Liver (tissue), 10 donors: ENCODE measurements at places on chromosomes 6 and 20. TPM values are rescaled to one million over a fixed set of nuclear protein-coding genes. Genes with fewer than 3 reads are reported as not detected.

- no peak for DNase-seq
These were observed 280.0 kb downstream of the BMP7 start for GRCh38 chr20:56986476-56986875.

TFAP2C gene
- not detected for total RNA-seq

- DNase-seq = no peak
These were observed 228.9 kb downstream of the HIVEP2 start for GRCh38 chr6:142716097-142716496.

SEMG1 gene
- total RNA-seq = not detected

- no peak for DNase-seq
These were observed 99.9 kb downstream of the NFATC2 start for GRCh38 chr20:51442602-51443001.

DNA sequence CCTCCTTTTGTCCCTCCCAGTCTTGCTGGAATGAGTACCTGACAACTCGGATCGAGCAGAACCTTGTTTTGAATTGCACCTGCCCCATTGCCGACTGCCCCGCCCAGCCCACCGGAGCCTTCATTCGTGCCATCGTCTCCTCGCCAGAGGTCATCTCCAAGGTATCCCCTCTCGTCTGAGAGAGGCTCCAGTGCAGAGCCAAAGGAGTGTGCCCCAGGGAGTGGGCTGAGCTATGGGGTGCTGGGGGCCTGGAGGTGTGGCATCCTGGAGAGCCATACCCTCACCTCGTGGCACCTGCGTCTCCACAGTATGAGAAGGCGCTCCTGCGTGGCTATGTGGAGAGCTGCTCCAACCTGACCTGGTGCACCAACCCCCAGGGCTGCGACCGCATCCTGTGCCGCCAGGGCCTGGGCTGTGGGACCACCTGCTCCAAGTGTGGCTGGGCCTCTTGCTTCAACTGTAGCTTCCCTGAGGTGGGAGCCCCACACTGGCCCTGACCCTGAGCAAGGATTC lies 8.8 kb downstream of the DNPH1 start:
- DNase-seq = no peak

GRCh38 chr6:14540810-14541540 lies 423.4 kb downstream of the CD83 start:
- DNase-seq = no peak

GRCh38 chr6:77373955-77374354 lies 89.3 kb downstream of the HTR1B start:
- no peak for DNase-seq

TAF11 gene
- total RNA-seq = 16.0 TPM

DNA sequence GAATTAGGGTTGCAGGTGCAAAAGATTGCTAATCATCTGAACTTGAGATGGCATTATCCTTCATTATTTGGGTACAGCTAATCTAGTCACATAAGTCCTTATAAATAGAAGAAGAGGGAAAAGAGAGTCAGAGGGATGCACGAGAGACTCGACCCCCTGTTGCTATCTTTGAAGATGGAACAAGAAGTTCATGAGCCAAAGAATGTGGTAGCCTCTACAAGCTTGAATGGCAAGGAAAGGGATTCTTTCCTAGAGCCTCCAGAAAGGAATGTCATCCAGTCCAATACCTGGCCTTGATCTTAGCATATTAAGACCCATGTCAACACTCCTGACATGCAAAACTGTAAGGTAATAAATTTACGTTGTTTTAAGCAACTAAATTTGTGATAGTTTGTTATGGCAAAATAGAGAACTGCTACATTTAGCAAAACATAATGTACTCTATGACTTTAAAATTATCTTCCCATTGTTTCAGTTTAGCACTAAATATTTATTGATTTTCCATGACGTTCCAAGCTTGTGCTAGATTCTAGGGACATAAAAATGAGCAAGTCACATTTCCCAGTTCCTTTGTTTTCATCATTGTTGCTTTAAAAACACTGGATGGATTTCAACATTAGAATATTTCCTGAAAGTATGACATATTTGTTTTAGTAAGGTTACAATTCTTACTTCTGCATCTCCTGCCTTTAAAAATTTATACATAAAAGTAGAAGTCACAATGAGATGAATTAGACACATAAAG lies 12.7 kb downstream of the MANEA start:
- no peak for DNase-seq

GRCh38 chr6:18070486-18070885 lies 52.0 kb downstream of the NHLRC1 start:
- no peak for DNase-seq

- DNase-seq = no peak
These were observed 7.8 kb downstream of the UBE3D start for GRCh38 chr6:83057705-83058321.

PBOV1 gene
- total RNA-seq = not detected

- no peak for DNase-seq
These were observed 263.4 kb downstream of the ARHGAP18 start for GRCh38 chr6:129446272-129447197.

RBBP8NL gene
- total RNA-seq = under 0.01 TPM

BMP5 gene
- 0.79 TPM for total RNA-seq

PNLDC1 gene
- total RNA-seq = 0.08 TPM

GRCh38 chr6:27205375-27206278 lies 41.9 kb upstream of the PRSS16 start:
- no peak for DNase-seq

- no peak for DNase-seq
These were observed 23.6 kb upstream of the ZNF337 start for GRCh38 chr20:25720285-25720684.

GRCh38 chr6:19842030-19842615 lies 5.0 kb downstream of the ID4 start:
- no peak for DNase-seq

GRCh38 chr6:158028421-158028820 lies 46.8 kb downstream of the SYNJ2 start:
- no peak for DNase-seq

GRCh38 chr6:12709116-12709515 lies 7.5 kb upstream of the PHACTR1 start:
- DNase-seq = no peak

DNA sequence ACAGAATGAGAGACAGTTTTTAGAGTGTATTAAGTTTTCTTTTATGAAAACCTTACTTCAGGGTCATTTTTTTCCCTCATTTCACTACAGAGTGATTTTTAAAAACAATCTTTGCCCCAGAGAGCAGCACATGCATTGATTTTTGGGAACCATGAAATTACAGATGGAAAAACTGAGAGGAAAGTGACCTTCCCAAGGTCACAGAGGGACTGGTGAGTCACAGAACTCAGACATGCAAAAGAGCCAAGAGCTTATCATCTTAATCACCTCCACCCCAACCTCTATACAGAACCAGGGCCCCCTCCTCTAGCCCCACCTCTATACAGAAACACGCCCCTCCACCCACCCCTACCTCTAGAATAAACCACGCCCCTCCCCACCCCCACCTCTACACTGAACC lies 10.7 kb downstream of the PXMP4 start:
- no peak for DNase-seq

GRCh38 chr20:53938739-53939138 lies 131.7 kb downstream of the BCAS1 start:
- no peak for DNase-seq

GRCh38 chr20:25066386-25066785 lies 8.4 kb upstream of the ACSS1 start:
- DNase-seq = no peak

DNA sequence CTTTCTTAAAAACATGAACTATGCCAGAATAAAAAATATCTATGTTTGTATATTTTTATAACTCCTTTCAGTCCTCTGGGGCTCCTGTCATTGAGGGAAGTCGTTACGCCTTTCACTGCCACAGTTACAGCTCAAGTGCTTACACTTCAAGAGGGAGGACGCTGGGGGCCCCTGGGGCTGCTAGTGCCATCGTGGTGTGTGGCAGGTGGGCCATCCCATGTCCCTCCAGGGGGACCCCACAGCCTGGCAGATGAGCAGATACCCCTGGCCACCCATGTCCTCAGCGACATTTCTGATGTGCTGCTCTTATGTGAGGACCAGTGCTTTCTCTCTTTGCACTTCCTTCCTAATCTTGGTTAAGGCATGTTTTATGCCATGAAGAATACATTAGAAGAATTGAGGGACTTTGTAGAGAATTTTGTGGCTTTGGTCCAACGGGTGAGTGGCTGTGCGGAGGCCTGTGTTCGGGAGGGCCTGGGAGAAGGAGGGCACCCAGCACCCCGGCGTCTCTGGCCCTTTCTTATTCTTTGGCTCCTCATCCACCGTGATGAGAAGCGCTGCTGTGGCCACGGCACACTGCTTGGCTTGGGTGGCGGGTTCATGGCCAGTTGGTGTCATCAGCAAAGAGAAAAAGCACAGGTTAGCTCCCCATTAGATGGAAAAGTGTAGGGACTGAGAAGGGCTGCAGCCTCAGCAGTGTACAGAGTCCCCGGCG lies 38.3 kb upstream of the SYNJ2 start:
- DNase-seq = no peak

GRCh38 chr20:49765846-49766541 lies 46.6 kb upstream of the SLC9A8 start:
- DNase-seq = no peak

GRCh38 chr6:90187437-90188121 lies 109.1 kb downstream of the BACH2 start:
- no peak for DNase-seq

DNA sequence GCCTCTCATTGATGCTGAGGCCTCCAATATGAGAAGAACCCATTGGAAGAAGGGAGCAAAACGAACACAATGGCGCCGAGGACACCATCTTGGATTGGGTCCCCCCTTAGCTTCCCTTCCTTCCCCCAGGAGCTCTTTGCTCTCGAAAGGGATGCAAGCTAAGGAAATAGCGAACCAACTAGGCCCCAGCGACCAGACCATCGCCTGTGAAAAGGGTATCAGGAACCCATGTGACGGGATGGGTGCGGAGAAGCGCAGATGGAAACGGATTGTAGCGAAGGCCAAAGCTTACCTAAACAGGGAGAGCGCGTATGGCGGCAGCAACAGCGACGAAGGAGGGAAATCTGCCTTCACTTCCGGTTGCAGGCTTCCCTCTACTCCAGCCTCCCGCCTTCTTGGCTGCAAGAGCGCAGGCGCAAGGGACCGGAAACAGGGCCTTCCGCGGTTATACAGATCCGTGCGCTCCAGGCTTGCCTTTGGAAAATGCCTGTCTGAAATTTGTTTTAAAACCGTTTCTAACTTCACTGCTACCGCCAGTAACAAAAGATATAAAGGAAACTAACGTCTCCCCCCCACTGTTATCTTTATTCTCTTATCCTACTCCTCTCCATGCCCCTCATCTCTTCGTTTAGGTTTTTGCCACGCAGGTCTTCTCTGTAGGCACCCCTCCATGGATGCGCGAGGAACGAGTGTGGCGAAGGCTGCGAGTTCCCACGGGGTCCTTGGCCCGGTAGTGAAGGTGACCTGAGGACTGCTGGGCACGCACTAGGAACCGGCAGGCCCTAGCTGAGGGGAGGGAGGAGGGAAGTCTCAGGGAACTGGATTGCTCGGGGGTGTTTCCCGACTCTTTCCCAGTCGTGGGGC lies at the start of gene DDX39B:
Gene DDX39B, minus strand, starts transcription at position 346 of the 864 bp plus-strand sequence. CDS start 1,471 bp downstream, outside the sequence.
- DNase-seq = peak; percentile 89

GRCh38 chr20:32465092-32465900 lies 107.2 kb downstream of the ASXL1 start:
- peak; percentile 55 for DNase-seq

DNA sequence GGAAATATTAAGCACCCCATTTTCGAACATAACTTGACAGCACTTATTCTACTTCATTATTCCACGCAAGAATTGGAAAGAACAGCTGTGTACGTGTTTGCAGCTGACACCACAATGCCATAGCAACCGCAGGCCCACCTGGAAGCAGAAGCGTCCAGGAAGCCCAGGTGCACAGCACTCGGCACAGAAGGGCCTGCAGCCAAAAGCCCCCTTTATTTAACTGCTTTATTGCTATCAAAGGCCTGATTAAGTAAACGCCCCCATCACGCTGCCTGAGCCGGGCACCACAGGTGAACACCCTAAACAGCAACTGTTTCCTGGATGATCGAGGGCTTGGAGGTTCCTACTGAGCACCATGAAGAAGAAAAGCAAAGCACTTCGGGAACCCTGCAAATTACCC lies 6.3 kb downstream of the TAF4 start:
- no peak for DNase-seq

DNA sequence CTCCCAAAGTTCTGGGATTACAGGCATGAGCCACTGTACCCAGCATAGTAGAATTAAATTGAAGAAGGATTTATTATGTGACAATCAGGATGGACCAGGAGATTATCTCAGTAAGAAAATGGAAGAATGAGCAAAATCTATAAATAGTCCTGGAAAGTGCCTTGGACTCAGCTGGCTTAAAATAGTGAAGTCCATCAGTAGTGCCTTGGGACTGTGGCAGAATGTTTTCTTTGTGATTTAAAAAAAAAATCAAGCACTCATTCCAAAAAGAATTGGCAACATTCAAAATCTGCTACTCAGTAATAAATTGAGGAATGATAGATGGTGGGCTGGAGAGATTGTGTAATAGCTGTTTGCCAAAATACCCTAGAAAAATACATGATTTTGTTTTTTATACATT lies 37.0 kb upstream of the MAS1 start:
- DNase-seq = no peak

HLA-DOB gene
- total RNA-seq = not detected

CFAP206 gene
- total RNA-seq = 0.42 TPM

DNA sequence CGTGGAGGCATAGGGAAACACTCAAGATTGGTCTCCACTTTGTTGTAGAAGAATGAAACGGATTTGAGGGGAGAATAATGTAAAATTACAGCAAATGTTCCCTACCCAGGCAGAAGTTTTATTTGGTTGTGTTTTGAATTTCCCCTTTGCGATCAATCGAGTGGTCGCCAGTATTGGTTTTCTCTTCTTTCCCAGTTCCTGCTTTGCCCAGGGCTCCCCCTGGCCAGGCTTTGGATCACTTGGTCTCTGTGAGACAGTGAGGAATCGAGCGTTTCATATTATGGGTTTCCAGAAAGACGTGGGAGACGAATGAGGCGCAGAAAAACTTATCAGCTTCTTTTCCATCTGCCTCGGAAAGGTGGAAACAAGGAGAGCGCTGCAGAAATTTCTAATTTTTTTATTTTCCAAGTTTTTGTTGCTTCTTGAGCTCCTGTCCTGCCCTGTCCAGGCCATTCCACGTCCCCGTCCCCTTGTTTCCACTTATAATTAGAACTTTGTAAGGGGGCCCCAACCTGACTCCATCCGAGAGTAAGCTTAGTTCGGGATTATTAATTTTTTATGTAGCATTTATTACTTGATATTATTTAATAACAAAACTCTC lies 7.5 kb upstream of the TBX18 start:
- DNase-seq = no peak

DNA sequence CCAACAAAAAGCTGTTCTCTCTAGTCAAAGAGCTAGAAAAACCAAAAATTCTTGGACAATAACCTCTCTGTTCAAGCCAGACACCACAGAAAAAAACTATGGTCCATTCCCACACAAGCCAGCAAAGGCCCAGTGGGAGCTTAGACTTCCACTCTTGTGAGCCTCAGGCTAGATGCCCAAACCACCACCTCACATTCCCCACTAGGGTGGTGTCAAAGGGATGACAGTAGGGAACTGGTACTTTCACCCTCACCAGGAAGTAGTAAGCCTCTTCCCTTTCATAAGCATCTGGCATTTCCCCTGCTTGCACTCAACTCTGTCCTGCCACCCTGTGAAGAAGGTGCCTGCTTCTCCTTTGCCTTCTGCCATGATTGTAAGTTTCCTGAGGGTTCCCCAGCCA lies 58.4 kb upstream of the RNF217 start:
- DNase-seq = no peak

GRCh38 chr6:40948570-40948969 lies 90.5 kb downstream of the UNC5CL start:
- DNase-seq = no peak
